ENCODE measurements at places on chromosomes 2 and 18.
A peak's percentile ranks its signal among the peaks of the same experiment; 100 is the strongest.

DNA sequence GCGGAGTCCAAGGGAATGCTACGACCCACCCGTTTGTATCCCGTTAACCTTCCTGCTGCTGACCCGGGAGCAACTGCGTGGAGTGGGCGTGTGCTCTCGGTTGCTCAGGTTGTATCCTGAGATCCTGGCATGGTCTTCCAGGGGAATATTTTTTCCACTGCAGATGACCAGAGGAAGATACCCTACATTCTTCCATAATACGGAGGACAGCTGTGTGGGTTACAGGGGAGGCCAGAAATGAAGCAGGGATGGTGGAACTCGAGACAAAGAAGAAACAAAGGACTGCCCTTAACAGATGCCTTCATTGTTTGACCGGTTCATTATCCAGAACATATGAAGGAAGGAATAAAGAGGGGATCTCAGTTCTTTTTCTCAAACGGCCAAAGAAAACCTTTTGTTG, 39.8 kb upstream of the CAB39 start:
- no peak for DNase-seq
- H3K27me3 ChIP-seq = no peaks in the 10 kb centered on the region
- no peak overlapping the region for H3K4me3 ChIP-seq
- H3K36me3 ChIP-seq = peaks cover 5% of the 10 kb centered on the region
- no peak overlapping the region for H3K27ac ChIP-seq

GRCh38 chr2:2101924-2102323, 229.2 kb downstream of the MYT1L start:
- no peak for DNase-seq
- no peaks in the 10 kb centered on the region for H3K27me3 ChIP-seq
- H3K4me3 ChIP-seq = no peak overlapping the region
- no peaks in the 10 kb centered on the region for H3K4me1 ChIP-seq
- no peak overlapping the region for H3K27ac ChIP-seq

DNA sequence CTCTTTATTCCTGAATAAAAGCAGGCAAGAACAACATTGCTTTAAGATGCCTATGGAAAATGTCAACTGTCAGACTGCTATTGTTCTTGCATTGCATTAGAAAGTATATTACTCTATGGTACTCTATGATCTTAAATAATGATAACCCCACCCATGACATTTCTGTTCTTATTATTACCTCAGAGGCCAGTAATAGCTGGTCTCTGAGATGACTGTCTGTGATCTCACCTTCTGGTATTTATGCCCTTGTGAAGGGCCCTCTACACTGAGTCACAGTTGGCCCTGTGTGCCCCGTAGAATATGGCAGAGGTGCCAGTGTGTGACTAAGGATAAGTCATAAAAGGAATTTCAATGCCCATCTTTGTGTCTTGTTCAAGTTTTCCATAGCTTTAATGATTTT, 61.0 kb downstream of the SPP2 start:
- H3K27me3 ChIP-seq = peaks cover 30% of the 10 kb centered on the region
- H3K4me1 ChIP-seq = no peaks in the 10 kb centered on the region
- H3K36me3 ChIP-seq = no peaks in the 10 kb centered on the region
- H3K4me3 ChIP-seq = no peak overlapping the region
- no peak for DNase-seq

DNA sequence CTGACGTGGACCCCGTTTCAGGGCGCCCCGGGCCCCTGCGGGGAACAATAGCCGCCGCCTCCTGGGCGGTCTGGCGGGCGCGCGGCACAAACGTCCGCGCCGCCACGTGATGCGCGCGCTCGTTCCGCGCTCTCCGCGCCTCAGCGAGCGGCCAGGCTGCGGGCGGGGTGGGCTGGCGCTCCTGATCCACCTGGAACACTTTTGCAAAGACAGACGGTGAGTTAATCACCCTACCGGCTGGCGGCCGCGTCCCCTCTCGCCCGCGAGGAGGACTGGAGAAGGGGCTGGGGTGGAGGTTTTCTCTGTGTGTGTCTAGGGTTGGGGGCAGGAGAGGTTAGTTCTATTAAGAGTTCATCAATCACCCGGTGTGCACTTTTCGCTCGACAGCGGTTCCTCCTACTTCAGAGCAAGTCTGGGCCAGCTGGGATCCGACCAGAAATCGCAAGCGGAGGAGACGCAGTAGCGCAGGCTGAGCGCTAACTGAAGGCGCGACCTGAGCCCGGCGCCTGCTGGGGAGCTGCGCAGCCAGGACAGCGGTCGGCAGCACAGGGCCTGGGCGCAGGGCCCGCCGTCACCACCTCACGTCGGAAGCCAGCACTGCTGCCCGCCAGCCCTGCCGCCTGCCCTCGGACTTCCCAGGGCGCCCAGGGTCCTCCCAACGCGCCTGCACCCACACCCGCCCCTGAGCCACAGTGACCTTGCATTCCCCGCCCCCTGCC, 10.3 kb upstream of the HOXD1 start:
- peaks cover 9% of the 10 kb centered on the region for H3K4me1 ChIP-seq
- no peak overlapping the region for H3K27ac ChIP-seq
- H3K4me3 ChIP-seq = peak overlapping the region; percentile 27
- no peak for DNase-seq
- no peaks in the 10 kb centered on the region for H3K36me3 ChIP-seq

GRCh38 chr2:218393750-218394290, 5.8 kb upstream of the CTDSP1 start:
- H3K4me1 ChIP-seq = peaks cover 30% of the 10 kb centered on the region
- no peaks in the 10 kb centered on the region for H3K36me3 ChIP-seq
- no peak overlapping the region for H3K4me3 ChIP-seq
- DNase-seq = no peak
- no peak overlapping the region for H3K27ac ChIP-seq
- no peaks in the 10 kb centered on the region for H3K27me3 ChIP-seq

- peaks cover 10% of the 10 kb centered on the region for H3K27me3 ChIP-seq
- peaks cover 26% of the 10 kb centered on the region for H3K4me1 ChIP-seq
- no peak overlapping the region for H3K4me3 ChIP-seq
- no peaks in the 10 kb centered on the region for H3K36me3 ChIP-seq
- DNase-seq = no peak
Observed at GRCh38 chr18:58522132-58522531, 106.8 kb downstream of the ALPK2 start.
